ENCODE measurements at places on chromosomes 3 and 15. TPM values are rescaled to one million over a fixed set of nuclear protein-coding genes. Genes with fewer than 3 reads are reported as not detected.

DNA sequence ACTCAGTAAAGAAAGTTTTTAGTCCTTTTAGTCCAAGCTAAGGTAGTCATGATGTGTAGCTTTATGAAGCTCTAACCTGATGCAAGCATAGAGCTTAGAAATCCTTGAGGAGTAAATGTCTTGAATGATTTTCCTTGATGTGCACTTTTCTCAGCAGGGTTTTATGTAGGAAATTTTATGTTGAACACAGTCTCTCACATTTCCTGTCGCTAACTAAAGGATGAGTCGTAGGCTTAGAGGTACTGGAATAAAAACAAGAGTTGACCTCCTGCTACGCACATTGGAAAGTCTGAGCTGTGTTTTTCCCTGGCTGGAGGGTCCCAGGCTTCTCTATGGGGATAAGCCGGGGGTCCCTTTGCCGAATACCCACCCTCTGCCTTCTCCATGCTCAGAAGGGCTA, 34.7 kb upstream of the ZPLD1 start:
- DNase-seq = no peak

CYP8B1 gene
- not detected for total RNA-seq

DNA sequence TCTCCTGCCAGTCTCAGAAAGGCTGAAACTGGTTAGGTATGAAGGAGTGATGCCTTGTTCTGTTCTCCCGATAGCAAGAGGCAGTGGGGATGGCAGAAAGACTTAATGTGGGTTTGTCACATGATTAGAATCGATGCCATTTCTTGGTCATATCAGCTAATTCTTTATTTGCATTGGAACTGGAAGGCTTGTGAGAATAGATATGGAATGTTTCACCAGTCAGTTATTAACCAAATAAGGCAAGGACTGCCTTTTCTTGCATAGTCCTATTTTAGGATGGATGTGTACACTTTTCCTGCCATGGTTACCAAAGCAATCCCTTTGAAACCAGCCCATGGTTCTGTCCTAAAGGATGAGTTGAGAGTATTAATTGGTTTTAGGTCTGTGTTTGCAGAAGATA, 33.7 kb downstream of the FILIP1L start:
- no peak for DNase-seq

- peak; percentile 76 for DNase-seq
Observed at GRCh38 chr15:57866149-57866736, 159.7 kb downstream of the POLR2M start.

- no peak for DNase-seq
Observed at GRCh38 chr15:61000276-61000675, 228.8 kb downstream of the RORA start.

- DNase-seq = no peak
Observed at GRCh38 chr3:152404976-152405375, 136.2 kb downstream of the MBNL1 start.

DNA sequence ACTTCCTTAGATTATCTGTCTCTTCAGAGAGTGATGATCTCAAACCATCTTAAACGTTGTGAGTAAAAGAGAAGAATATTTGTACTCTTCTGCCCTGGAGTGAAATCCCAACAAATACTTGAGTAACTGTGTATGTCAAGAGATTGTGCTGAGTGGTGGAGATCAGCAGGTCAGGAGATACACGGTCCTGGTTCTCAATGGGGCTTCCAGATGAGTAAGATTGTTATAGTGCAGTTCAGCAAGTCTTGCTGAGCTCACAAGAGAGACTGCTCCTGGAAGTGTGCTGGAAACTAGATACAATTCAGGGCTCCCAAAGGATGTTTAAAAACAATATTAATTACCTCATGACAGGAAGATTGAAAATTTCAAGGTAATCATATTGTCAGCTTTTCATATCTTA, 184.3 kb downstream of the AKAP13 start:
- DNase-seq = no peak

PPP2R3A gene
- 0.21 TPM for total RNA-seq

- DNase-seq = no peak
Observed at GRCh38 chr3:195140816-195141793, 129.9 kb downstream of the XXYLT1 start.

ZNF502 gene
- 2.4 TPM for total RNA-seq

PLEKHO2 gene
- 25.8 TPM for total RNA-seq

POTEB3 gene
- not detected for total RNA-seq

DNA sequence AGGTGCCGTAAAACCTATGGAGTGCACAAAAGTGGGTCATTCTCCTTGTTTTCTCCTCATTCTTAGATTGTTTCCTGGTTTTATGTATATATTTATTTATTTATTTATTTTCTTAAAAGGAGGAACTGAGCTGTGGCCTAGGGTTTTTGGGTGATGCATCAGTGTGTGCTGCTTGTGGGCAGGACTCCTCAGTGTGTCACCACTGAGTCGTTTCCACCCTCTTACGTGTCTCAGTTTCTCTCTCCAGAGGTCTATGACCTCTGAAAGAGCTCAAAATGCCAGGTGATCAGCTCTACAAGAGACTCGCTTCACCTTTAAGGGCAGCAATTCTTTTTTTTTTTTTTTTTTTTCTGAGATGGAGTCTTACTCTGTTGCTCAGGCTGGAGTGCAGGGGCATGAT, 72.9 kb downstream of the CD200 start:
- no peak for DNase-seq

CHRM5 gene
- total RNA-seq = not detected

- DNase-seq = no peak
Observed at GRCh38 chr3:177481329-177481728, 284.0 kb upstream of the TBL1XR1 start.

DNA sequence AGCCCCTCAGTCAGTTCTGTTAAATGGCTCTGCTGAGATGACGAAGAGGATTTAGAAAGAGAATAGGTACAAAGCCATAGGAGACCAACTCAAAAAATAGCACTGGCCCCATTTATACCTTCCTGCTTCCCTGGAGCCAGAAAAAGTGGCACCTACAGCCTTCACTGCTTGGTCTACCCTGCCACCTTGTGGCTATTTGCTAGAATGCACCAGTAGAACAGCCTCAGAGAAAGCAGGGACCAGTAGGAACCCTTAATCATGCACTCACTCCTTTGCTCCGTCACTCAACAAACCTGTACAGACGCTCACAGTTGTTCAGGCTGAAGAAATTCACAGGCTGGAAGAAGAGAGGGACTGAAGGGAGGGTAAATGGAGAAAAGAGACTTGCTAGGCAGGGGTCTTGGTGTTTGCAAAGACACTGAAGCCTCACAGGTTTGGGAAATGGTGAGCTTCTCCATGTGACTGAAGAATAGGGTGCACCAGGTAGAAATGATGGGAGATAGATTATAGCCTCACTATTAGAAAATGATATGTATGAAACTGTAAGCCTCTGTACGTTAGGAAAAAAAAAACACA, 12.1 kb upstream of the RTP2 start:
- peak; percentile 82 for DNase-seq

SRGAP3 gene
- 5.3 TPM for total RNA-seq

GOLGA8S gene
- 1.0 TPM for total RNA-seq

DNA sequence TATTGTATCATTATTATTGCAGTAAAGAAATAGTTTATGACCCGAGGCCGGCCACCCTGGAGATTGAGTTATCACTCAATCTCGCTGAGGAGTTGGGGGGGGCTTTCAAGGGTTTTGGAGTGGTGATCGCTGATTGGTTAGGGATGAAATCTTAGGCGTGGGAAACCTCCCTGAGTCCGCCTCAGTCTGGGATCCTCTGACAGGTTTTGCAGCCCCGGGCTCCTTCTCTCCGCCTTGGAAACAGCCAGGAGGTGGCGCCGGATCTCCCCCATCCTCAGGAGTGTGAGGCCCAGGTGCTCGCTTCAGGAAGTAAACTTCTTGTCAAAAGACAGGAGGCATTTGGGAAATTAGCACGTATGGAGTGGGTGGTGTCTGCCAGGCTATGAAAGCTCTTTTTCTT, 41.1 kb upstream of the SEC61A1 start:
- peak; percentile 35 for DNase-seq

MYO5C gene
- 3.2 TPM for total RNA-seq

LRRN1 gene
- total RNA-seq = 1.4 TPM

GRCh38 chr3:53168175-53168923, 7.3 kb downstream of the PRKCD start:
- no peak for DNase-seq

CYP19A1 gene
- total RNA-seq = not detected

DNA sequence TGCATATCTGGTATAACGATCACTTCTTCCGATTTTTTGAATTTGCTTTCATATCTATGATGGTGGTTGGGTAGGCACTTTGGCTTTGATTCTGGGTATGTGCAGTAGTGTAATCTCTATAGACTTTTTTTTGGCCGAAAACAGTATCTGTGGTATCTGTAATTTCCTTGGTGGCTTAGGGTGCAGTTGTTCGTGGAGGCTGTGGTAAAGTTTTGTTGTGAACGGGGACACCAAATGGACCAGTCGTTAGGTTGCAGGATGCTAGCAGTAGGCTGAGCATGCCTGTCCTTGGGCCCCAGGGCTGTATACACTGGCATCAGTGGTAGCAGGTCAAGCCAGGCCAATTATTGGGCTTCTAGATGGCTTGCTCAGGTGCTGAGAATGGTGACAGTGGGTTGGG, 55.2 kb downstream of the CCDC66 start:
- peak; percentile 53 for DNase-seq

GRCh38 chr3:133930341-133930933, 34.8 kb upstream of the RAB6B start:
- peak; percentile 41 for DNase-seq

DNA sequence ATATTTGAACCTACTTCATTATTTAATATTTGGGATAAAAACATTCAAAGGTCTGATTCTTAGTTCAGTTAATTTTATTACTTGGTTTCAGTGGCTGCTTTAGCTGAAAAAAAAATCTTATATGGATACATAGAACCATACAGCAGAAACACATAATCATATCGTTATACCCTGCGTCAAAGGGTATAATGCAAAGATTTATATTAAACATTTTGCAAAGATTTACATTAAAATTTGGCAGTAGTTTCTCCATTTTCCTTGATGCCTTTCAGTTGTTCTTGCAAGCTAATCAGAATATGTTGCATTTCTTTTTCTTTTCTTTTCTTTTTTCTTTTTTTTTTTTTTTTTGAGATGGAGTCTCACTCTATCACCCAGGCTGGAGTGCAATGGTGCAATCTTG, 31.4 kb downstream of the CLDN11 start:
- no peak for DNase-seq

GRCh38 chr3:29202378-29202777, 78.5 kb upstream of the RBMS3 start:
- no peak for DNase-seq
